Glutamatergic neuron (in vitro differentiated cells): ENCODE measurements at places on chromosomes 5 and 9. TPM values are rescaled to one million over a fixed set of nuclear protein-coding genes. Genes with fewer than 3 reads are reported as not detected.

- DNase-seq = no peak
These were observed 4.7 kb downstream of the BOD1 start for GRCh38 chr5:173611706-173612105.

GRCh38 chr9:121360601-121361374 lies 9.3 kb downstream of the STOM start:
- no peak for DNase-seq

GRCh38 chr5:77867194-77867691 lies 91.1 kb upstream of the TBCA start:
- DNase-seq = no peak

Gene FAM163B
- 0.51 TPM for total RNA-seq

Gene SLC28A3
- not detected for total RNA-seq

Gene SCGB3A2
- 1.2 TPM for total RNA-seq
